ENCODE measurements at places on chromosomes 5 and 9.

DNA sequence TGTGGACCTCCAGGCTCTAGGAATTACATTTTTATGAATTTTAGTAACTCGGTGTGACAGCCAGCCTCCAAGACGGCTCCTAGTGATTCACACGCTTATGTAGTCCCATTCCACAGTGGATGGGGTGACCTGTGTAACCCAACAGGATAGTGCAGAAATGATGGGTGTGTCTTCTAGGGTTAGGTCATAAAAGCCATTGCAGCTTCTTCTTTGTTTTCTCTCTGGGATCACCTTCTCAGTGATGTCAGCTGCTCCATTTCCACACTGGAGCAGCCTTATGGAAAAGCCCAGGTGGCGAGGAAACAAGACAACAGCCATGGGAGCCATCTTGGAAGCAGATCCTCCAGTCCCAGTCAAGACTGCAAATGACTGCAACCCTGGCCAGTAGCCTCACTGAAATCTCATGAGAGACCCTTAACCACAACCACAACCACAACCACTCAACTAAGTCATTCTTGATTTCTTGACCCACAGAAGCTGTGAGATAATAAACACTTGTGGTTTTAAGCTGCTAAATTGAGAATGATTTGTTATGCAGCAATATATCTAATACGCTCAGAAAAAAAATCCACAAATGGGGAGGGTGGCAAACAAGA, 5.1 kb upstream of the GNPDA1 start:
- DNase-seq = no peak

GRCh38 chr5:109868737-109869136, 179.0 kb downstream of the MAN2A1 start:
- DNase-seq = no peak

DNA sequence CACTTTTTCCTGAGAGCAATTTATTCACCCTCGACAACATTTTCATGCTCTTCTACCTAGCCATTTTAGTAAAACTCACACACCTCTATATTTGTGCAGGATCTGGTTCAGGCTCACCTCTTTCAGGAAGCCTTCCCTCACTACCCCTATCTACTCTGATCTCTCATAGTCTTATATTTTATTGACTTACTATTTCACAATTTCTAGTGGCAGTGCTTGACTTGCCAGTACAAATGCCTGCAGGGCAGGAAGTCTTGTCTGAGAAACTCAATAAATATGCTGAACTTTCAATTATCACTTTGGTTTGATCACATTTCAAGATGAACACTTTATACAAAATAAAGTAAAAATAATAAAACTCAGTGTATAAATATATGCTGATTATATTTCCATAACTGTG, 226.8 kb downstream of the CETN3 start:
- no peak for DNase-seq

- no peak for DNase-seq
Measured at GRCh38 chr5:72556351-72557166, 49.3 kb upstream of the ZNF366 start.

DNA sequence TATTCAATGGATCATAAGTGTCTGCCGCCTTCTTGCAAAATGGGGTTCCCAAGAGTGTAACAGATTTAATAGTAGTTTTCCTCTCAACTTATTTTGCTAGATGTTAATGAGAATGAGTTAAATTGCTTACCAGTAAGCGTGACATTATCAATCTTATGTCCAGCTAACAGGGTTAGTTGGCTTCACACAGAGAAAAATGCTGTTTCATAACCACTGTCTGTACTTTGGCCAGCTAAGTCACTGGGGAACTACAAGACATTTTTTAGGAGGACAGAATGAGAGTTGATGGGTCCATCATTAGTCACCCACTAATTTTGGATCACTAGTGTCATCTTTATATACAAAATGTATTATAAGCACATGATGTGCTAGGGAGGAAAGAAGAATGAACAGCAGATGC, 1.4 kb downstream of the CDC37L1 start:
- DNase-seq = no peak

DNA sequence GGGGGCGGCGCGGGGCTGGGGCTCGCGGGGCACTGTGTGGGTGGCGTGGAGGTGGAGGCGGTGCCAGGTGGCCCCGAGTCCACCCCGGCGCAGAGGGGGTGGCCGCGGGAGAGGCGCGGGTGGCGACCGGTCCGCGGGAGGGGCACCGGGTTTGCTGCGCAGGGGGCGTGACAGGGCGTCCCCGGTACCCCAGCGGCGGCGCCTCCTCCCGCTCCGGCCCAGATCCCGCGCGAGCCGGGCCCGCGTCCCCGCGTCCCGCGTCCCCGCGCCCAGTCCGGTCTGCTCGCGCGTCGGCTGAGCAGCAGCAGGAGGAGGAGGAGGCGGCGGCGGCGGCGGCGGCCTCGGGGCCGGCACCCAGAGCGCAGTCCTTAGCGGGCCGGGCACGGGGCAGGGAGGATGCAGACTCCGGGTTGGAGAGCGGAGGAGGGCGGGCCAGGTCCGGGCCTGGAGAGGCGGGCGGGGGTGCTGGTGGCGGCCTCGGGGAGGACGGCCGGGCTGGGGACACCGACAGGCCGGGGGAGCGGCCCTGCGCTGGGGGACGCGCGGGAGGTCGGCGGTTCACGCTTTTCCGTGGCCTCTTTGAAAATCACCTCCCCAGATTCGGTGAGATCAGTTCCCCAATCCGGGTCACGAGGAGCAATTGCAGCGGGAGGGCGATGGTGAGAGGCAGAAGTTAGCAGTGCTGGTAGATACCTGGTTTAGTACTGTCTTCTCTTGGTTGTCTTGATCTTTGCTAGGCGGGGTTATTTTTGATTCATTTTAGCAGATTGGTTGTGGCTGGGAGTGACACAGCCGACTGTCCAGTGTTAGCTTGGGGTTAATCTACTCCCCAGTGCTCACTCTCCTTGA, 1.7 kb downstream of the TRIO start:
- DNase-seq = peak; percentile 4

- DNase-seq = no peak
Measured at GRCh38 chr9:135009794-135010585, 77.5 kb upstream of the OLFM1 start.

DNA sequence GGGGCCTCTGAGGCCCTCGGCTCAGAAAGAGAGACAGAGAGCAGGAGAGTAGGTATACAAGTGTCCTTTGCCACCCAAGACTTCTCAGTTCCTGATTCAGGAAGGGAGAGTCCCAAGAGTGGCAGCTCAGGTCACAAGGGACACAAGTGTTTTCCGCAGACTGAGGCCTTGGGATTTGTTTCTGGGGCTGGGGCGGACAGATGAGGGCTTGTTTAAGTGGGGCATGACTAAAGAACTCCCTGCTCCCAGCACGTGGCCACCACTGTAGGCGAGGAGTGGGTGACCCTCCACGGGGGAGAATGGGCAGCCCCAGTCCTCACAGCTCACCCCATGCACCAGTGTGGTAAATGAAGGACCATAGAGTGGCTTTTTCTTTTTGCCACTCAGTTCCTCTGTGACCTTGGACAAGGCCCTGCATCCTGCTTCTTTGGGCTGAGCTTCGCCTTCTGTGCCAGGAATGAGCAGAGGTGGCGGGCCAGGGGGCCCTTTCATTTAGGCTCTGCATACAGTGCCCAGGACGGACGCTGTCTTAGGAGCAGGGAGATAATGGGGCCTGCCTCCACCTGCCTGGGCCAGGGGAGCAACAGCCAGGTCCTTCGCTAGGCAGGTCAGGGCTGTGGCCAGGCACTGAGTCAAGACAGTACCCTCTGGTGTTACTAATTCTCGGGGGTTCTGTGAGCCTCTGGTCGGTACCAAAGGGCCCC, 50.8 kb downstream of the AMBP start:
- no peak for DNase-seq

All from stimulated activated CD4-positive, alpha-beta T cell treated with anti-CD3 and anti-CD28 coated beads, Interleukin-15, amount 100 ng/mL, for 1 hour (primary cell).